ENCODE measurements at places on chromosomes 1 and 21. TPM values are rescaled to one million over a fixed set of nuclear protein-coding genes. Genes with fewer than 3 reads are reported as not detected.

Gene TIE1
- total RNA-seq: 65.1 TPM

Gene ELF3
- 28.8 TPM for total RNA-seq

Gene FMN2
- not detected for total RNA-seq

DNA sequence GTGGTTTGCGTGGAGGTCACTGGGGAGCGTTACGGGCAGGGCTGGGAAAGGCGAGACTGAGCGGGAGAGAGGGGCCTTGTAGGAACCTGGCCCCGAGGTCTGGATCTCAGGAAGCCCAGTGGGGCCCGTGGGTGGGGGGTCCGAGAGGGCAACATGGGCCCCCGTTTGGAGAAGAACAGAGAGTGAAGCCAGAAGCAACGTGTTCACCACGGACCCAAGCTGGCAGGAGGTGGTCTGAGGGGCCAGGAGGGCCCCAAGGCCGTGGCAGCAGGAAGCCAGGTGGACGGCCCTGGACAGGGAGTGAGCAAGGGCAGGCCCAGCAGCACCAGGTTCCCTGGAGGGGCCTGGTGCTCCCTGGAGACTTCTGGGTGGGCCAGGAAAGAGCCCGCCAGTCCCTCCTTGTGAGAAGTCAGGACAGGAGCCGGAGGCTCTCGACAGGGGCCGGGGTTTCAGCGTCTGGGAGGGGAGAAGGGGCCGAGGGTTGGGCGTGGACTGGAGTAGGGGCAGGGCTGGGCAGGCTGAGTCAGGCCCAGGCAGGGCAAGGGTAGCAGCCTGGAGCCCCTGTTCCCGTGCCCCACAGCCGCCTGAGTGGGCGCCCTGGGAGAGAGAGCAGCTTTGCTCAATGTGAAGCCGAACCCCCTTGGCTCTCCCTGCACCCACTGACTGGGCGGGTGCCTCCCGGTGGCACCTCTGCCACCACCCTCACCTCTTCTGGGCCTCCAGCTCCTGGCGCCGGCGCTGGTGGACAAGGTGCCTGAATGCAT lies 33.5 kb downstream of the CFAP74 start:
- no peaks in the 10 kb centered on the region for H3K27me3 ChIP-seq
- H3K4me3 ChIP-seq: no peak overlapping the region
- H3K36me3 ChIP-seq: no peaks in the 10 kb centered on the region
- no peaks in the 10 kb centered on the region for H3K4me1 ChIP-seq

DNA sequence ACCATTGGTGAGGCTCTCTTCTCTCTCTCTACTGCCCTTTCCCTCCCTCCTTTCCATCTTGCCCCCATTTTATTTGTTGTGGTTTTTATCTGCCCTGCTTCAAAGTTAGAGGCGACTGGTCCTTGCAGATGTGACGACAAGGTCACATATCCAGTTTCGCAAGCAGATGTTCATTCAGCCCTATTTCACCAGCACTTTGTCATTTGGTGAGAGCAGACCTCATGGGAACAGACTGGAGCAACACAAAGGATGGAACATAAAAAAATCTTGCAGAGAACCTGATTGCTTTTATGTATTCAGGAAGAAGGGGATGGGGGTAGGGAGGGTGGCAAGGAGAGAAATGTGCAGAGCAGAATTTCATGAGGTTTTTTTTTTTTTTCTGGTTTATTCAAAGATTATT lies 84.3 kb downstream of the ELAVL4 start:
- no peaks in the 10 kb centered on the region for H3K4me1 ChIP-seq
- no peaks in the 10 kb centered on the region for H3K27me3 ChIP-seq
- no peaks in the 10 kb centered on the region for H3K36me3 ChIP-seq
- H3K4me3 ChIP-seq: no peak overlapping the region
- no peak for DNase-seq
- H3K27ac ChIP-seq: no peak overlapping the region

All from thyroid gland (tissue), 4 donors.